HFFc6 (cell line): ENCODE measurements at places on chromosomes 1 and 21.
A peak's percentile ranks its signal among the peaks of the same experiment; 100 is the strongest.

- DNase-seq: no peak
Observed at GRCh38 chr1:107633596-107633995, 331.4 kb downstream of the VAV3 start.

DNA sequence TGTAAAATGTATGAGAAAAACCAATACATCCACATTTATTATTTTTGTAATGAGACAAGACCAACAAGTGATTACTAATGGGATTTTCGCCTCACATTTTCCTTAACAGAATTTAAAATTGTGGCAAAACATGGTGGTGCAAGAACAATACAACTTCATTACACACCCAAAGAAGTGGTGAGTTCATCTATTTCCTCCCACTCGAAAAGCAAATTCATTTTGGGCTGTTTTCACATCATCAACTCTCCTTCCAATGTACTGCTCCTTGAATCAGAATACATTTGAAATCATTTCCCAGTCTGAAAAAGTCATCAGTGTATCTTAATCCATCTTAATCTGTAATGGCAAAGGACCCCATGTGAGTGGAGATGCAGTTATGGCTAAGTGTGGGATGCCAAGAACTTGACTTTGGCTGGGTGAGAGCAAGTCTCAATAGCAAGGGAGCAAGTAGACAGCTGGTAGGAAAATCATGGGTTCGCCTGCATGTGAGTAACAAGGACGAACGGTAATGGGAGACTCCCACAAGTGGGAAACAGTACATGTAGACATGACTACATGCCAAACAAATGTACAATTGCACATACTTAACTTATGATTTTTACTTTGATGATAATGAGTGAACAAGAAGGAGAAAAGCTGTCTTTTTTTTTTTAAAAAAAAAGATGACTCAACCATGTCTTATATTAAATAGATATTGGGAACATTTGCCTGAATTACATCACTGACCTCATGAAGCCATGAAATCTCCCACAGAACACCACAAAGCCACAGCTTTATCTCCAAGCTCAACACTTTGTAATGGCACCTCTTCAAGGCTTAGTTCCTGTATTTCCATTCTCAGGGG lies 46.0 kb downstream of the RUNX1 start:
- peak; percentile 53 for DNase-seq

DNA sequence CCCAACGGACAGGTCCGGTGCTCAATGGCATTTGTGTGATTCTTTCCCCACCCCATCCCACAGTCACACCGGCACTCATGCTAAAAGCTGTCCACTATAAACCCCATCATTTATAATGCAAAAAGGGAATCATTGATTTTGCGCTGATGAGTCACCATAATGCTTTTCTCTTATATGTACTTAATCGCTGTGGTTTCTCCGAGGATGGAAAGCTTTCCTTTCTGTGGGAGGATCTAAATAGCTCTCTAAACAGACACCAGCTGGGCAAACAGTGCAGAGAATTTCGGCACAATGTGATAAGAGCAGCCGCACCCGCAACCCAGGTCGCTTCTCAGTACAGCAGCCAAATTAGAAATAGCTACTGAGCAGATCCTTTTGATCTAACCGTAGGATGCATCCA lies 85.6 kb downstream of the SETD4 start:
- no peak for DNase-seq

DNA sequence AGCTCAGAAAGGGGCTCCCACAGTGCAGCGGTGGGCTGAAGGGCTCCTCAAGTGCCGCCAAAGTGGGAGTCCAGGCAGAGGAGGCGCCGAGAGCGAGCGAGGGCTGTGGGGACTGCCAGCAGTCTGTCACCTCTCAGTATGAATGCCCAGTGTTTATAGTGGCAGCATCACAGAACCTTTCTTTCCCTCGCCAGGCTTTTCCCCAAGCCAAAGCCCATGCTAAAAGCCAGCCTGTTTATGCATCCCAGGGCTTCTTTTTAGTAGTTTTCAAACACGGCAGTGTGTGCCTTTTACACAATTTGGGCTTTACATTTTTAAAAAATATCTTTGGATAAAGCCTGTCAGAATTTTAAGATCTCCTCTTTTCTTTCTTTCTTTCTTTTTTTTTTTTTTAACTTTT lies 70.6 kb downstream of the CENPF start:
- no peak for DNase-seq

DNA sequence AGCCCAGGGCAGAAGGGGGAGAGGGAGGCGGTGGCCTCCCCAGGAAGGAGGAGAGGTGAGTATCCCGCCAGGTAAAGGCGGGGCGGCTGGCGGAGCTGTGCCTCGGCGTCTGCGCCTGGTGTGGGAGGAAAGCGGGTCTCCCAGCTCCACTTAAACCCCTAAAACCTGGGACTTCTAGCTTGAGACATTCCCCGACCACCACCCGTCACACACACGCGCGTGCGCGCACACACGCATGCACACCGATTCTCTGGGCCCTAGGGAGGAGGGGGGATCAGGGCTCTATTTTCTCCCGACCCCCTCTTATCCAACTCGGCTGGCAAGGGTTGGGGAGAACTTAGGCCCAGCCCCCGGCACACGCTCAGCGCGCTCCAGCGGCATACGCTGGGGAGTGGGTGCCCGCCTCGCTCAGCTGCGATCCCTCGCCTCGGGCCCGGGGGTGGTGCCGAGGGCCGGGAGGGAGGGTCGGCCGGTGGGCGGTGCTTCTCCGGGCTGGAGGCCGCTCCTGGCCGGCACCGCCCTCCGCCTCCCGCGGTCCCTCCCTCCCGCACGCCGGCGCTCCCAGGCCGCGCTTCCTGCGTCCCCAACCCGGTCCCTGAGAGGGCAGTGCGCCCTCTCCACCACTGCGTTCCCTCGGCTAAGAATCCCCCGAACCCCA lies at the start of gene TMEM51:
TMEM51 (plus strand) TSS at position 564 of the 658 bp plus-strand sequence. CDS start 61,341 bp downstream, outside the sequence.
- no peak for DNase-seq

- no peak for DNase-seq
Observed at GRCh38 chr1:1881727-1882126, 9.2 kb downstream of the GNB1 start.

DNA sequence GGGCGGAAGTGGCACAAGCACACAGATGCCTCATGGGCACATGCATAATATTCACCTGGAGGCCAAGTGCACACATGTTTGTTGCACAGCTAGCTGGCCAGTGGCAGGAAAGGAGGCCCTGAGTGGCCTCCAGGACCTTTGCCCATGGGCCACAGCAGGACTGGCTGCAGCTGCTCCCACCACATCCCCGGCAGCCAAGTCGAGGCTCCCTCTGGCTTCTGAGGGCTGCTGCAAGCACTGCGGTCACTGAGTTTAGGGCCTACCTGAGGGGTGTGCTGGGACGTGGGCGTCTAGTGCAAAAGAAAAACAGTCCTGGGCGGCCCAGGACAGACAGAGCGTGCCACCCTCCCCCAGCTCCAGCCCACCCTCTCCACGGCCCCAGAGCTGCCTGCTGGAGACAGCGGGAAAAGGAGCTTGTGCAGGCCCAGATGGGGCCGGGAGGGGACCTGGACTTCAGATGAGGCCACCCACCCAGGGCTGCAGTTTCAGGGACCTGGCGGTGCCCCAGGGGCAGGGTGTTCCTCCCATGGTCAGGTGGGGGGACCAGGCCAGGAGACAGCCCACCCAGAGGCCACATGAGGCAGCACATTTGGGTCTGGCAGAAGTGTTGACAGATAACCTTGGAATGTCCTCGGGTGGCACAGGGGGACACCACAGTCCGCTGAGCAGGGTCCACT lies 265.9 kb upstream of the VAMP3 start:
- DNase-seq: no peak

GRCh38 chr1:80910426-80910825 lies 890.3 kb upstream of the ADGRL2 start:
- no peak for DNase-seq

DNA sequence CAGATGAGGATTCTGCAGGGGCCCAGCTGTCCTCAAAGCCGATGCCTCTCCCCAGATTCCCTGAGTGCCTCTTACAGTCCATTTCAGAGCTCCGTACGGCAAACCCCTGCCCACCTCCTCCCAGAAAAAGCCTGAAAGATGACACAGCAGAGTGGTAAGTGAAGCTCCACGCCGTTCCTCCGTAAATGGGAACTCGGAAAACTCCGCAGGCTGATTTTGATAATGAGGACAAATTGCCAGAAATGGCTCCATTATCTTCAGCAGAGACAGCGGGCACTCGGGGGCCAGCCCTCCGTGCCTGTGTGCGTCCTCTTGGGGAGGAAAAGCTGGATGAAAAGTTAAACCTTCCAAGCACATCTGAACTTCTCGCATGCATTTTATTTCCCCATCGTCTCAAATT lies 81.1 kb downstream of the NPHP4 start:
- no peak for DNase-seq

DNA sequence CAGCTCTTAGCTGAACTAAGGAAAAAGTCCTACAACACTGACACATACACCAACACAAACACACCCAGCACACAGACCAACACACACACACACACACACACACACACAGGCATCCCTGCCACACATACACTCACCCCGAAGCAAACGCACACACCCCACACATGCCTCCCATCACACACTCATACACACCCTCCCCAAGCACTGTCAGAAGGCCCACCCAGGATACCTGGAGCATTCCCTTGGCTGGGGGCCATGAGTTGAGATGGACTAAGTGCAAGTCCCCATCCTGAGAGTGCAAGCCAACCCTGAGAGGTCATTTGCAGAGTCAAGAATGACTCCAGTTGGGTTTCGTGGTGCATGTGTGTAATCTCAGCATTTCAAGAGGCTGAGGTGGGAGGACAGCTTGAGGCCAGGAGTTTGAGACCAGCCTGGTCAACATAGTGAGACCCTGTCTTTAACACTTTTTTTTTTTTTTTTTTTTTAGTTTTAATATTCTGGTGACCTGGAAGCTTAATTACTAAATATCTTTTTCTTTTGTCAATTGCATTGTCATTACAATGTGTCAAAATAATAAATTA lies 117.3 kb downstream of the RHOU start:
- no peak for DNase-seq

- no peak for DNase-seq
Observed at GRCh38 chr1:164651351-164651951, 92.5 kb downstream of the PBX1 start.

DNA sequence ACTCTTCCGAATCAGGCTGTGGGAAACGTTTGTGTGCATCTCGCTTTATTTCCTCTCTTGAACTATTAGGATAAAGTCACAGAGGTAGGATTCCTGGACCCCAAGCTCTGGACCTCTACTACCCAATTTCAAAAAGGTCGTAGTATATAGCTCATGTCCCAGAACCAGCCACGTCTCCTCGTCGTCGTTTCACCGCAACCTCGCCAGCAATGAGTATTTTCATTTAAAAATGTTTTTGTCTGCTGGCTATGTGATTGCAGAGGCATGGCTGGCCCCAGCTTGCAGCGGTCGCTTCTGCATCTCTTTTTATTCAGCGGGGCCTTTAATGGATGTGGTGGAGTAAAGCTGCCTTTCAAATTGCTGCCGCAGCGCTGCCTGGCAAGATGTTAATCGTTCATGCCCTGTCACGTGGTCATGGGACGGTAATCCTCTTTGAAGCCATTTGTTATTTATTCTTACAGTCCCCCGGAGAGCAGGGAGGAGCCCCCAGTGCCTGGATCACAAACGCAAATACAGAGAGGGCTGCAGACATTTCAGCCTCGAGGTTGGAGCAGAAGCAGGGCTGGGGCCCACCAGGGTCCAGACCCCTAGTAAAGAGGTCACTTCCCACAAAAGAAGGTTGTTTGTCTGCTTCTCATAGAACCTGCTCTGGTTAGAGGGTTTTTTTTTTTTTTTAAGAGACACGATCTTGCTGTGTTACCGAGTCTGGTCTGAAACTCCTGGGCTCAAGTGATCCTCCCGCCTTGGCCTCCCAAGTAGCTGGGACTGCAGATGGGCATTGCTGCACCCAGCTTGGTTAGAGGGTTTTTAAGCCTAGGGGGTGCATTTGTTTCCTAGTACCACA lies 11.6 kb upstream of the NPHP4 start:
- DNase-seq: no peak

DNA sequence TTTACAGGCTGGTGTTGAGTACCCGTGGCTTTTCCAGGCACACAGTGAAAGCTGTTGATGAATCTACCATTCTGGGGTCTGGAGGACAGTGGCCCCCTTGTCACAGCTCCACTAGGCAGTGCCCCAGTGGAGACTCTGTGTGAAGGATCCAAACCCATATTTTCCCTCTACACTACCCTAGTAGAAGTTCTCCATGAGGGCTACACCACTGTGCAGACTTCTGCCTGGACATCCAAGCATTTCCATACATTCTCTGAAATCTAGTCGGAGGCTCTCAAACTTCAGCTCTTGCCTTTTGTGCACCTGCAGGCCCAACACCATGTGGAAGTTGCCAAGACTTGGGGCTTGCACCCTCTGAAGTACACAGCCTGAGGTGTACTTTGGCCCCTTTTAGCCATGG lies 227.8 kb downstream of the BACH1 start:
- DNase-seq: no peak

- DNase-seq: no peak
Observed at GRCh38 chr21:43808367-43808766, 19.0 kb downstream of the RRP1 start.

GRCh38 chr1:17184161-17184665 lies 20.7 kb upstream of the PADI1 start:
- DNase-seq: no peak

- no peak for DNase-seq
Observed at GRCh38 chr1:82775406-82776000, 974.8 kb downstream of the ADGRL2 start.

- no peak for DNase-seq
Observed at GRCh38 chr1:35650416-35650815, 9.1 kb upstream of the PSMB2 start.

DNA sequence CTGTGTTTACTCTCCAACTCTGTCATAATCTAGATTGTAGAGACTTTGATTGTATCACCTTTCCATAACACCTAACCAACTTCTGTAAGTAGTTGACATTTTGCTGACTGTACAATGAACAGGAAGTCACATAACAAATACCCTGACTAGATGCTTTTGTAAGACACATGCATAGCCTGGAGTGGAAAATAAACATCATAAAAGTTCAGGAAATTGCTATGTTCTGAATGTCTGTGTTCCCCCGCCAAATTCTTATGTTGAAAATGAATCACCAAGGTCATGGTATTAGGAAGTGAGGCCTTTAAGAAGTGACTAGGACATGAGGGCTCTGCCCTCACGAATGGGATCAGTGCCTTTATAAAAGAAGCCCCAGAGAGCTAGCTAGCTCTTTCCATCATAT lies 40.4 kb upstream of the ZSWIM5 start:
- DNase-seq: peak; percentile 93

DNA sequence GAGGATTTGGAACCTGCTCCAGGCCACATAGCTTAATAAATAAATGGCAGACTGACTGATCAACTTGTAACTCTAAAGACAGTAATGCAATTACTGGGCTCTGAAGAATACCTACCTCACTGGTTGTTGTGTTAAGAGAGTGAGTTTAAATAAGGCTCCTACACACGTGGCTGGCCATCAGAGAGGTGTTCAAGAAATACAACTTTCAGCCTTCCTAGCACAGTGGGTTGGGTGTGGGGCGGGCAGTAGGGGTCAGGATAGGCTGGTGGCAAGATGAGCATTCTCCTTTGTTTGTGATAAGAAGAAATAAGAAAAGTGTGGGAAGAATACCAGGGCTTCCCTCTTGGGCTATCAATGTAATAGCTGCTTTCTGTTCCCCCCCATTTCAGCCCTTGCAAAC lies 151.3 kb downstream of the DAB1 start:
- no peak for DNase-seq
